ENCODE measurements at places on chromosomes 6 and 20. TPM values are rescaled to one million over a fixed set of nuclear protein-coding genes. Genes with fewer than 3 reads are reported as not detected.

Gene GINS1
- 1.4 TPM for total RNA-seq

Gene SUPT3H
- 19.4 TPM for total RNA-seq

Gene C6orf15
- total RNA-seq: not detected

Gene F13A1
- 1.3 TPM for total RNA-seq

Gene KIAA0408
- total RNA-seq: 0.63 TPM

Gene ARFGEF3
- total RNA-seq: not detected

Gene GCNT2
- 4.6 TPM for total RNA-seq

Gene EYS
- total RNA-seq: not detected

Gene HLA-DRB1
- 22.0 TPM for total RNA-seq

Gene RSPO3
- not detected for total RNA-seq

Gene NT5E
- total RNA-seq: 56.5 TPM

- no peak overlapping the region for H3K27ac ChIP-seq
- no peaks in the 10 kb centered on the region for H3K36me3 ChIP-seq
- H3K4me3 ChIP-seq: no peak overlapping the region
- no peak for DNase-seq
Observed at GRCh38 chr6:81381382-81381916, 371.0 kb downstream of the TENT5A start.

GRCh38 chr6:169229615-169230321 lies 23.9 kb downstream of the THBS2 start:
- H3K27ac ChIP-seq: no peak overlapping the region
- no peak for DNase-seq
- peaks cover 12% of the 10 kb centered on the region for H3K36me3 ChIP-seq
- no peak overlapping the region for H3K4me3 ChIP-seq
- peaks cover 4% of the 10 kb centered on the region for H3K27me3 ChIP-seq

- H3K36me3 ChIP-seq: no peaks in the 10 kb centered on the region
- no peaks in the 10 kb centered on the region for H3K27me3 ChIP-seq
- no peaks in the 10 kb centered on the region for H3K4me1 ChIP-seq
- DNase-seq: no peak
- H3K4me3 ChIP-seq: no peak overlapping the region
Observed at GRCh38 chr20:60653111-60653845, 598.8 kb upstream of the CDH4 start.

- H3K4me3 ChIP-seq: no peak overlapping the region
- H3K27ac ChIP-seq: no peak overlapping the region
- no peaks in the 10 kb centered on the region for H3K4me1 ChIP-seq
- no peaks in the 10 kb centered on the region for H3K36me3 ChIP-seq
- no peaks in the 10 kb centered on the region for H3K27me3 ChIP-seq
Observed at GRCh38 chr6:48101290-48101689, 9.7 kb downstream of the PTCHD4 start.

DNA sequence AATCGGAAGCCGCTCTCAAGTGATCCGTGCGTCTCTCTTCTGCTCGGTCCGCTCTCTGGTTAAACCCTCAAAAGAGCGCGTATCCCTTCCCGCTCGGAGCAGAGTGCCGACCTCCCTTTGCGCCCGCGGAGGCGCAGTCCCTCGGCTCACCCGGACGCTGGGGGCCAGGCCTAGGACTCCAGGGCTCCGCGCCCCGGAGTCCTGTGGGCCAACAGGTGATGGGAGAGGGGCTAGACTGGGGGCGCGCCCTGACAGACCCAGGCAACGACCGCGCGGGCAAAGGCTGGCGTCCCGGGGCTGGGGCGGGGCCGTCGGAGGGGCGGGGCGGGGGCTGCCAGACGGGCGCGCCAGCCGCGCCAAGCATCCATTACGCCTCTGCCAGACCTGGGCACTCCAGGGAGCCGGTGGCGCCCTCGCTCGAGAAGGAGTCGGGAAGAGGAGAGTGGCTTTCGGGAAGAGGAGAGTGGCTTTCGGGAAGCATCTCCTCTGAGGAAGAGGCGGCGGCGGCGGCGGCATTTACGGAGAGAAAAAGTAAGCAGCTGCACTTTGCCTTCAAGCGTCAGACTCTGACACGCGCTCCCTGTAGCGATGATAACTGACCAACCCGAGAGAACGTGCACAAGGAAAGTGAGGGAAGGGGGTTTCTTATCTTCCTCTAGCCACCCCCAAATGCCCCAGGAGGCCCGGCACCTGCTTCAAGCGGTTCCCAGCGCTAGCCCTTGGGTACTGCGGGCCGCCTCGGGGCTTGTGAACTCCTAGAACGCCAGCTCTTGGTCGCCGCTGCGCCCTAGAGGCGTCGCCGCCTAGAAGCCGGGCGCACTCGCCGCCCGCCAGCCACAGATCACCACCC lies 2.6 kb downstream of the EPHA7 start:
- H3K36me3 ChIP-seq: no peaks in the 10 kb centered on the region
- H3K27ac ChIP-seq: no peak overlapping the region
- H3K4me1 ChIP-seq: peaks cover 2% of the 10 kb centered on the region
- DNase-seq: no peak

GRCh38 chr20:434221-434620 lies 26.1 kb downstream of the RBCK1 start:
- no peaks in the 10 kb centered on the region for H3K27me3 ChIP-seq
- H3K4me1 ChIP-seq: peaks cover 28% of the 10 kb centered on the region
- H3K4me3 ChIP-seq: peak overlapping the region; percentile 42
- H3K36me3 ChIP-seq: peaks cover 45% of the 10 kb centered on the region
- no peak for DNase-seq

- no peak overlapping the region for H3K27ac ChIP-seq
- no peak overlapping the region for H3K4me3 ChIP-seq
- H3K4me1 ChIP-seq: no peaks in the 10 kb centered on the region
- H3K36me3 ChIP-seq: no peaks in the 10 kb centered on the region
Observed at GRCh38 chr6:101226677-101227135, 166.8 kb upstream of the GRIK2 start.

DNA sequence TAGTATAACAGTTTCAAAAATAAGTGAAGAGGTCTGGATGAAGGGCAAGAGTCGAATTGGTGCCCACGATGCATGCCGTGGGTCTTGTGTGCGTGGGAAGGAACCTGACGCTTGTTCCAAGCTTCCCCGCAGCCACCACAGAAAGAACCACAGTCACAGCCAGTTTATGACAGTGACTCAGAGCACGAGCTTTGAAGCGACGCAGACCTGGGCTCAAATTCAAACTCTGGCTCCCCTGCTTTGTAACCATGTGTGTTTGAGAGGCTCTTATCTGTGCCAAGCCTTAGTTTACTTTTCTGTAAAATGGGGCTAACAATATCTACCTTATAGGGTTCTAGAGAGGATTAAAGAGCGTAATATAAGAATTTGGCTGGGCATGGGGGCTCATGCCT lies 65.5 kb downstream of the SYNJ2 start:
- no peaks in the 10 kb centered on the region for H3K36me3 ChIP-seq
- peaks cover 22% of the 10 kb centered on the region for H3K4me1 ChIP-seq
- H3K4me3 ChIP-seq: peak overlapping the region; percentile 82
- peak overlapping the region; percentile 89 for H3K27ac ChIP-seq

DNA sequence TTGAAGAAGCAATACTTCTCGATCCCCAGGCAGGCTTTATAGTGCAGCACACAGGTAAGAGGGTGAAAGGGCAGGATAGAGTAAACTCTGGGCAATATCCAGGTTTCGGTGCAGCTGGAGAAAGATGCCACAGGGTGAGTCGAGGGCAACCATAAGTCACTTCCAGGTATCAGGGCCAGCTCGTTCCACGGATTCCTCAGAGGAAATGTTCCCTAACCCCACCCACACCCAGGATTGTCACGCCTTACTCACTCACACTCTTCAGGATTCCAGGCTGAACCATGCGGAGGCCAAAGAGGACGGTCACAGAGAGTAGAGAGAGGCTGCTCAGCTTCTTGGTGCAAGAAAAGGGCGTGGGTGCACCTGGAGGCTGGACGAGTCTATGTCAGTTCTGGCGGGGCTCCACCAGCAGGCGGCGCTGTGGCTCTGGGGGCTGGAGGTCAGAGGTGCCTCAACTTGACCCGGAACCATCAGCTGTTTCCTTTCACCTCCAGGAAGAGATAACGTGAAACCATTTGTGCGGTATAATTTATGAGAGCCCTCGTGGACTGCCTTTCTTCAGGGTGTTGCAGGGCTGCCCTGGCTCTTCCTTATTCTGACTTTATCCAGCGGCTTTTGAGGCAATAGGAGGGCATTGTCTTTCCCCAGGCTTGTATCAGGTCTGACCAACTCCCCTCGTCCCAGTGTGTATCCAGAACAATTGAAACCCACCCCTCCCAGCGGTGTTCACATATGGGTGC lies 14.5 kb upstream of the WFDC12 start:
- no peak overlapping the region for H3K4me3 ChIP-seq
- H3K4me1 ChIP-seq: no peaks in the 10 kb centered on the region
- no peak overlapping the region for H3K27ac ChIP-seq
- H3K36me3 ChIP-seq: peaks cover 7% of the 10 kb centered on the region
- peaks cover 5% of the 10 kb centered on the region for H3K27me3 ChIP-seq
- peak; percentile 14 for DNase-seq

DNA sequence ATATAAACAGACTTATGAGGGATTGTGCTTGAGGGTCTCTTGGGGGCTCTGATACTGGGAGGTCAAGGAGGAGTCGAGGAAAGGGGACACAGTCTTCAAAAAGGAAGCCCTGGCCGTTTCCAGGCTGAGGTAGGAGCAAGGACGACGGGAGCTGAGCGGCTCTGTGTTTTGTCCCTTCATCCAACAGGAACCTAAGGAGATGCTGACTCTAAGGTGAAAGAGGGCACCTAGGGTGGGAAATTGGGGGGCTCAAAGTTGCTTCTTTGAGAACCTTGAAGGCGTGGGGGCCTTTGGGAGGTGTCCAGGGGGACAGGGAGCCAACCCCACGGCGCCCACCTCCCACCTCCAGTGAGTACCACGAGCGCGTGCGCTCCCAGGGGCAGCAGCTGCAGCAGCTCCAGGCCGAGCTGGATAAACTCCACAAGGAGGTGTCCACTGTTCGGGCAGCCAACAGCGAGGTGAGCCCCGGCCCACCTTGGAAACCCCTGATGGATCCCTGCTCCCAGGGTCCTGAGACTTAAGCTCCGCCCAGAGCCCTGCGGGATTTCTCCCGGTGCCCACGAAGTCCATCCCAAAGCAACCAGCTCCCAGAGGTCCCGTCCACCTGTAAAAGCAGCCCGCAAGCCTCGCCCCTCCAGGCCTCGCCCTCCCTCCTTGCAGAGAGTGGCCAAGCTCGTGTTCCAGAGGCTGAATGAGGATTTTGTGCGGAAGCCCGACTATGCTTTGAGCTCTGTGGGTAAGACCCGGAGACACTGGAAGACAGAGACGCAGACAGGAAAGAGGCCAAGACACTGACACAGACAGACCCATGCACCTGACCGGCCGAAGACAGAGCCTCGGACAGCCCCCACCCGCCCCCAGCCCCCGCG lies 2.9 kb downstream of the SPAG4 start:
- H3K4me1 ChIP-seq: peaks cover 45% of the 10 kb centered on the region
- peak overlapping the region; percentile 95 for H3K4me3 ChIP-seq
- no peaks in the 10 kb centered on the region for H3K27me3 ChIP-seq
- peak overlapping the region; percentile 31 for H3K27ac ChIP-seq
- DNase-seq: no peak
- peaks cover 2% of the 10 kb centered on the region for H3K36me3 ChIP-seq

- no peaks in the 10 kb centered on the region for H3K36me3 ChIP-seq
- DNase-seq: no peak
- peaks cover 49% of the 10 kb centered on the region for H3K27me3 ChIP-seq
- H3K4me3 ChIP-seq: peak overlapping the region; percentile 83
Observed at GRCh38 chr6:56851074-56851473, 103.8 kb upstream of the BEND6 start.

- no peak for DNase-seq
- H3K27ac ChIP-seq: no peak overlapping the region
- peaks cover 23% of the 10 kb centered on the region for H3K27me3 ChIP-seq
- H3K36me3 ChIP-seq: no peaks in the 10 kb centered on the region
- H3K4me1 ChIP-seq: no peaks in the 10 kb centered on the region
Observed at GRCh38 chr20:1941226-1941625, 46.0 kb downstream of the SIRPA start.

GRCh38 chr6:143746202-143747119 lies 68.7 kb downstream of the PHACTR2 start:
- no peaks in the 10 kb centered on the region for H3K4me1 ChIP-seq
- no peak for DNase-seq
- no peaks in the 10 kb centered on the region for H3K36me3 ChIP-seq
- H3K27ac ChIP-seq: no peak overlapping the region
- H3K4me3 ChIP-seq: no peak overlapping the region
- H3K27me3 ChIP-seq: no peaks in the 10 kb centered on the region

DNA sequence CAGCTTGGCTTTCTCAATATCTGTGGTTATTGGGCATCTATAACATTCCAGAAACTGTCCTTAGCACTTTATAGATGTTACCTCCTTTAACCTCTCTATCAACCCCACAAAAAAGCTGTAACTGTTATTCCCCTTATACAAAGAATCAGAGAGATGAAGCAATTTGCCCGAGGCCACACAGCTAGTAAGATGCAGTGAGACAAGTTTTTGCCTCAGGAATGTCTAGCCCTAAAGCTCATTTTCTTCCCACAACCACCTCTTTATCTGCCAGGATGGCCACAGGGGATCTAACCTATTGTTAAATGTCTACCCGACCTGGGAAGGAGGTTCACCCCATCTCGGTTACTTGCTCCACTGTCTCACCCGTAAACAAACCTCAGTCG lies 31.9 kb upstream of the TCP11 start:
- H3K27me3 ChIP-seq: peaks cover 9% of the 10 kb centered on the region
- H3K36me3 ChIP-seq: no peaks in the 10 kb centered on the region
- no peak overlapping the region for H3K27ac ChIP-seq
- H3K4me3 ChIP-seq: no peak overlapping the region
- H3K4me1 ChIP-seq: no peaks in the 10 kb centered on the region

- no peak overlapping the region for H3K27ac ChIP-seq
- peaks cover 23% of the 10 kb centered on the region for H3K27me3 ChIP-seq
- peaks cover 13% of the 10 kb centered on the region for H3K4me1 ChIP-seq
- no peak for DNase-seq
- H3K4me3 ChIP-seq: no peak overlapping the region
Observed at GRCh38 chr20:63092660-63093215, 86.0 kb upstream of the BHLHE23 start.

DNA sequence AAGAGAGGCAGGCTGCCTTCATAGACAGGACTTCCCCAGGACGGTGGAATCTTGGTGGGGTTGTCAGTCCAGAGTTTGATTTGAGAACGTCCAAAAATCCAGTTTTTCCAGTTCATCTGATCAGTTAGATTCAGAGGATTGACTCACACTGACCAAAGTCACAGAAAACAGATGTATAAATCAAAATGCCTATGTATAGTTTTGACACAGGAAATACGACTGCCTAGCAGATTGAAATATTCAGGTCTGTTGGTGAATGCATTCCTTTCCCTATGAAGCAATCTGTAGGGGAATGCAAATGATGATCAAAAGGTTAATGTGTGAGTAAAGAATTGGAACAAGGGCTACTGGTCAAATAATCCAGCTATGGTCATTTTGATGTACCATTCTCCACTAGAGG lies 29.7 kb upstream of the GFOD1 start:
- no peak for DNase-seq
- H3K27ac ChIP-seq: no peak overlapping the region
- H3K4me1 ChIP-seq: no peaks in the 10 kb centered on the region
- H3K4me3 ChIP-seq: no peak overlapping the region
- no peaks in the 10 kb centered on the region for H3K36me3 ChIP-seq
- H3K27me3 ChIP-seq: no peaks in the 10 kb centered on the region
